Stimulated activated CD8-positive, alpha-beta memory T cell treated with anti-CD3 and anti-CD28 coated beads, Interleukin-4, amount 100 ng/mL, for 4 hours (primary cell): ENCODE measurements at places on chromosomes 11 and 22.

GRCh38 chr11:112082729-112083128 is 3.8 kb downstream of the TIMM8B start:
- DNase-seq = no peak

GRCh38 chr11:117610045-117610444 is 187.0 kb downstream of the DSCAML1 start:
- no peak for DNase-seq

- no peak for DNase-seq
Measured at GRCh38 chr11:118689503-118689851, 10.0 kb upstream of the TREH start.

GRCh38 chr11:80168796-80169195 is 728.0 kb upstream of the TENM4 start:
- DNase-seq = no peak

DNA sequence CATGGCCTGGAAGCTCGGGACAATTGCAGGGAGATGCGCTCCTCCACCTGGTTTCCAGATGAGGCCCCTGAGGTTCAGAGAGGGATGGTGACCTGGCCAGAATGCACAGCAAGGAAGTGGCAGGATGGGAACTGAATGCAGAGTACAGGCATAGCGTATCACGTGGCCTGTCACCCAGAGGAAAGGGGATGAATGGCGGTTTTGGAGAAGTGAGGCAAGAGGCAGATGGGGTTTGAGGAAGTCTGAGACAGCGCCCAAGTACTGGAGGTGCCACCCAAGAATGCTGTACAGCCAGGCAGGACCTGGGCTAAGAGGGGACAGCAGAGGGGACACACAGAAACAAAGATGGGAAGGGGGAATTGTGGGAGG is 4.9 kb downstream of the RAB3IL1 start:
- no peak for DNase-seq

- DNase-seq = no peak
Measured at GRCh38 chr11:3738241-3738640, 59.1 kb downstream of the NUP98 start.

DNA sequence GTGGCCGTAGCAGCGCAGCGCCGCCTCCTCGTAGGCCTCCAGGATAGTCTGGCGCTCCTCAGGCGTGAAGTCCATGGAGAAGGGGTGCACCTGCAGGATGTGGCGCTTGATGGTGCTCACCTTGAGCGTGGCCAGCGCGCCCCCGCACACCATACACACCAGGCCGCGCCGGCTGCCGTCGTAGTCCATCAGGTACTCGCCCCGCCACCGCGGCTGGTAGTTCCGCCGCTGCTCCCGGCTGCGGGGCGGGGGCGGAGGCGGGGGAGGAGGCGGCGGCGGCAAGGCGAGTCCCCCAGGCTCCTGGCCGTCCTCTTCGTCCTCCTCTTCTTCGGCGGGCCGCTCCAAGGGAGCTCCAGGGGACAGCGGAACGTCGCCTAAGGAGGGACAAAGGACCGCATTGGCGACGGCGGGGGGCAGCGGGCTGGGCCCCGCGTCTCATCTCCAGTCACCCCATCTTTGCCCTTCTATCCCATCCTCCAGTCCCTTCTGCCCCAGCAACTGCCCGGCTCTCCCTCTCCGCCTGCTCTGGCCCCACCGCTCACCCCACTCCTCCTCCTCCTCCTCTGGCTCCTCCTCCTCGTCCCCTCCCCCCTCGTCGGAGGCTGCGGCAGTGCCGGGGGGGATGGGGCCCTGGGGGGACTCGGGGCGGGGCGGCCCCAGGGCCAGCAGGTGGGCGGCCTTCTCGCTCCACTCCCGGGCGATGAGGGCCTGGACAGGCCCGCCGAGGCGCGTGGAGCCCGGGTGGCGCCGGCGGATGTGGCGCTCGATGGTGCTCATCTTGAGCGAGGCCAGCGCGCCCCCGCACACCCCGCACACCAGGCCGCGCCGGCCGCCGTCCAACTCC is 4.9 kb downstream of the ZFTA start:
- DNase-seq = no peak

GRCh38 chr22:45225732-45226502 is 14.8 kb downstream of the KIAA0930 start:
- no peak for DNase-seq

GRCh38 chr11:120170741-120171261 is 32.9 kb upstream of the TRIM29 start:
- DNase-seq = no peak

DNA sequence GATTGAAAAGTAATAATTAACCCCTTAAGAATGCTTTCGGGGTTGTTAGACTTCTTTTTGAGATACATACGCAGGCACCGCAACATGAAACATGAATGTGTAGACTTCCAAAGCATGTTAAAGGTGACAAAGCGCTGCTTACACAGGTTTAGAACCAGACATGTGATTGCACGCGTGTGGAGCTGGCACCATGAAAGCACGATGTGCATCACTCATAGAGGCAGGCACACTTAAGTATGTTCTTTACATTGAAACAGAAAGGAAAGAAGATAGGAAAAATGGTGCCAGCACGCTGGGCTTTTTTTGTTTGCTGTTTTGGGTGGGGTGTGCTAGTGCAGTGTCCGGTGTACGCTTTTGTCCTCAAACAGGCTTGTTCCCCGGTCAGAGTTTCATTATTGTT is 83.6 kb upstream of the PPARA start:
- no peak for DNase-seq

DNA sequence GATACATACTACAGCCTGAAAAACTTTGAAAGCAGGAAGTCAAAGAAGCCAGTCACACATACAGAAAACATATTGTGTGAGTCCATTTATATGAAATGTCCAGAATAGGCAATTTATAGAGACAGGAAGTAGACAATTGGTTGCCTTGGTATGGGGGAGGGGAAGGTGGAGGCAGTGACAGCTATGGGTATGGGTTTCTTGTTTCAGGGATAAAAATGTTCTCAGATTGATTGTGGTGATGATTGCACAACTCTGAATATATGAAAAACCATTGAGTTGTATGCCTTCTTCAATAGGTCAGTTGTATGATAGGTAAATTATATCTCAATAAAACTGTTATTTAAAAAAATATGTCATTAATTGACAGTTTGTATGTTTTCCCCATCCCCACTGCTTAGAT is 137.6 kb downstream of the SNX19 start:
- DNase-seq = no peak

DNA sequence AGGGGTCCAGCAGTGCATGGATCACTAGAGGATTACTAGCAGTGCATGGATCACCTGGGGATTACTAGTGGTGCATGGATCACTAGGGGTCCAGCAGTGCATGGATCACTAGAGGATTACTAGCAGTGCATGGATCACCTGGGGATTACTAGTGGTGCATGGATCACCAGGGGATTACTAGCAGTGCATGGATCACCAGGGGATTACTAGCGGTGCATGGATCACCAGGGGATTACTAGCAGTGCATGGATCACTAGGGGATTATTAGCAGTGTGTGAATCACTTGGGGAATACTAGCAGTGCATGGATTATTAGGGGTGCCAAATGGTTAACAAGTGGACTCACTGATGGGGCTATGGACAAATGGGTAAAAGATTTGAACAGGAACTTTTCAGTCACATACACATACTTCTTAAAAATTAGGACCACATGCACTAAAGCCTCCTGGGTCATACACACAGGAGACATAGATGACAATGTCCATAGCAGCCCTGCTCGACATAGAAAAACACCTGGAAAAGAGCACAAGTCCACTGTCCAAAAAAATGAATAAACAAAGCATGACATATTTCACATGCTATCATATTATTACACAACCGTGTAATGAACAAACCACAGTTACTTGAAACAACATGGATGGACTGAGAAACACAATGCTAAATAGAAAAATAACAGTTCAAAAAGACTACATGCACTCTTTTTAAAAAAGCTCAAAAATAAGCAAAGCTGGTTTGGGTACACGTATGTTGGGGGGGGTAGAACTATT is 109.8 kb downstream of the CD44 start:
- DNase-seq = no peak

GRCh38 chr11:122743949-122744348 is 88.4 kb downstream of the UBASH3B start:
- peak; percentile 73 for DNase-seq

GRCh38 chr22:29503811-29504372 is 23.9 kb downstream of the NEFH start:
- no peak for DNase-seq

DNA sequence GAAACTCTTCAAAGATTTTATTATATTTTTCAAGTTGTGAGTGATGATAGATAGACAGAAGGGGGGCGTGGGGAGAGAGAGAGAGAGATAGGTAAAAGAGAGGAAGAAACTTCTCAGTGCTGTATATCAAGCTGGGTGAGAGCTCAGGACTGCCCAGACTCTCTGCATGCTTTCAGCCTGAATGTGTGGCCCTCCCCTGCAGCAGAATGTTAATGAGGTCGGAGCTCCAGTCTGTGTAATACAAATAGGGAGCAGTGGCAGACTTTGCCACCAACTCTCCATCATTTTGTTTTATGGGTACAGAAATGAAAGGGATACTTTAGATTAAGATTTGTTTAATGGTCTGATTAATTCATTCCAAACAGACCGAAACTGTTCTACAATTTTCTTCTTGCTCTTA is 752.8 kb downstream of the OPCML start:
- DNase-seq = no peak

GRCh38 chr22:36830601-36831000 is 13.8 kb upstream of the PVALB start:
- DNase-seq = no peak

- DNase-seq = peak; percentile 34
Measured at GRCh38 chr11:126310200-126310991, 6.5 kb downstream of the DCPS start.

- DNase-seq = no peak
Measured at GRCh38 chr22:36147196-36147791, 13.3 kb downstream of the APOL3 start.

DNA sequence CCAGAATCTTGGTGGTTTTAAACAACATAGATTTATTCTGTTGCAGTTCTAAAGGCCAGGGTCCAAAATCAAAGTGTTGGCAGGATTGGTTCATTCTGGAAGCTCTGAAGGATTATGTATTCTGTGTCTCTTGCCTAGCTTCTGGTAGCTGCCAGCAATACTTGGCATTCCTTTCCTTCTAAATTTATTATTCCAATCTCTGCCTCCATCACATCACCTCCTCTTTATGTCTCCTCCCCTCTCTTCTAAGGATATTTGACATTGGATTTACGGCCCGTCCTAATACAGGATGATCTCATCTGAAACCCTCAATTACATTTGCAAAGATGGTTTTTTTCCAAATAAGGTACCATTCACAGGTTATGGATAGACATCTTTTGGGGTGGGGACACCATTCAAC is 186.5 kb downstream of the SBF2 start:
- DNase-seq = no peak

GRCh38 chr22:31871480-31871879 is 72.9 kb upstream of the YWHAH start:
- no peak for DNase-seq

DNA sequence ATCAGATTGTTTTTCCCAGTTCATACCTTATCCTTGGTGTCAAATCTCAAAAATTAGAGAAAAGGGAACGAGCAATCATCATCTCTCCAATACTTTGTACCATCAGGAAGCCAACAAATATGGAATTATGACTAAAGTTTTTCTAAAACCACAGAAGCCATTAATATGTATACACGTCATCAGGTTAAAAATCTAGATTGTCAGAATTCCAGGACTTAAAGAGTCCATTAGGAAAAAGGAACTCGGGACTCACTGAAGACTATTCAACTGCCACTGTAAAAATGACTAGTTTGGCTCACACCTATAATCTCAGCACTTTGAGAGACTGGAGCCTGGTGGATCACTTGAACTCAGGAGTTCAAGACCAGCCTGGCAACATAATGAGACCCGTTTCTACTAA is 344.4 kb upstream of the LRRC4C start:
- DNase-seq = no peak

DNA sequence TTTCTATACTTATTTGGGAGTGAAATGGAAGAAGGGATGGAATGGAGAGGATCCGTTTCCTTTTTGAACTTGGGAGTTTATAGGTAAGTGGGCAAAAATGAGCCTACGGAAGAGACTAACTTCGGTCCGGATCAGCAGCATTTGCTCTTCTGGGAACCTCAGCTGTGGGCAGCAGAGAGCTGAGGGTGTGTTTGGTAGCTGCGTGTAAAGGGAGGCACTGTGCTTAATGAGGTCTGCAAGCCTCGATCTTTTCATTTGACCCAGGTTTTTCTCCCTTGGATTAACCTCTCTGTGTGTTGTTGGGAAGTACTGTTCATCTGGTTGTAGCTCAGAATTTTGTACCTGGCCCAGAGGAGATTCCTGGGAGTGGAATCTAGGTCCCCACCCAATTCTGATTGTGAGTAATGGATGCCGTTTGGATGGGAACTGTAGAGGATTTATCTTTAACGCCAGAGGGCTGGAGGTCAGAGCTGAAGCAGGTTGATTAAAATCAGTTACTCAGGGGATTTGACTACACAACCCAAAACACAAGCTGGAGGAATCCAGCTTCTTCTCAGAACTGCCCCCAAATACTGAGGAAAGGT is 201.6 kb upstream of the SORL1-AS1 start:
- no peak for DNase-seq

DNA sequence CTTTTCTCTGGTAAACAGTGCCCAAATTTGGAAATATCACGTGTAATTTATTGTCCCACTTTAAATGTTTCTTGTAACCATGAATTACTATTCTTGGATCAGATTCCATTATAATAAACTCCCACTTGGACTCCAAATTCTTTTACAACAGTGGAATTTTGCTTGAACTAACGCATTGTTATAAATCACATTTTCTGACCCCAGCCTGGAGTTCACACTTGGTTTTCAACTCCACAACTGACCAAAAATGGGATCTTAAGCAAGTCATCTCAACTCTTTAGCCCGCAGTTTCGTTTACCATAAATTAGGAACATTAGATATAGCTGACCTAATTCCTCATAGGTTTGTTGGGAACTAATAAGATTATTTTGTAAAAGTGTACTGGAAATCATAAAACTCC is 336.8 kb upstream of the NCAM1 start:
- DNase-seq = no peak

DNA sequence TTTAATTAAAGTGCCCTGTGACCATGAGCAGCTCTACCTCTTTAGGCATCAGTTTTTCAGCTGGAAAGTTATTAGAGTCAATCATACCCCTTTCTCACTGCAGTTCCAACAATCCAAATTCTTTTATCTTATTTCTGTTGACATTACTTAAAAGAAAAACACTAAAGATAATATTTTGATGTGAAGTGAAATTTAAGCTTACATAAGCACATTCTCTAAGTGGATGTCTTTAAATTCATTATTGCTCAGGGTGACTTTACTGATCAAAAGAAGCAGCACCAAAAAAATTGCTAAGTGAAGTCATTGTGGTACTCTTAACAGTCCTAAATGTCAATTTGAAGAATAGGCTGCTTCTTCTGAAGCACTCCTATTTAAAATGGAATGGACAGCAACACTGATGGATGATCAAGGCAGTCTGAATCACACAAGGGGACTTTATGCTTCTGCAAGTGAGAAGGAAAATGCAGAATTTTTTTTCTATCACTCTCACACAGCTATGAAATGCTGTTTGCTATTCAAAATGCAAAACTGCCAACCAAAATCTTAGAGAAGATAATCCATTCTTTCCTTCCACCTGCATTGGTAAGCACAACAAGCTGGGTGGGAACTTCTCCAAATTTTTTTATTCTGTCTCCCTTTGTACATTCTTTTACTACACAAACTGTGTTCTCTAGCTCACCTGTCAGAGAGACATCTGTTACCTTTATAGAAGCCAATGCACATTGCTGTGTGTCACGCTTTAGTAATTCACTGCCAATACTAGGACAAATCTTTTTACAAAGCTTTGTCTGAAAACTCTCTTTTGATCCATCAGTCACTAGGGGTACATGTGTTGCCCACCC is 179.9 kb downstream of the GRIA4 start:
- no peak for DNase-seq

- DNase-seq = no peak
Measured at GRCh38 chr11:62341588-62341987, 4.3 kb downstream of the ASRGL1 start.
